ENCODE measurements at places on chromosomes 1 and 21. TPM values are rescaled to one million over a fixed set of nuclear protein-coding genes. Genes with fewer than 3 reads are reported as not detected.
A peak's percentile ranks its signal among the peaks of the same experiment; 100 is the strongest.

Gene HAO2
- 6.0 TPM for polyA plus RNA-seq

Gene BGLAP
- polyA plus RNA-seq, result 4.3 TPM

Gene FMO1
- 10.8 TPM for polyA plus RNA-seq

Gene TSPAN2
- 3.2 TPM for polyA plus RNA-seq

Gene SCCPDH
- 19.3 TPM for polyA plus RNA-seq

Gene HSD3B1
- polyA plus RNA-seq, result 0.39 TPM

Gene RPL11
- polyA plus RNA-seq, result 4,395 TPM

GRCh38 chr1:43671626-43672330 is 21.8 kb downstream of the KDM4A start:
- peaks cover 92% of the 10 kb centered on the region for H3K36me3 ChIP-seq
- no peak for DNase-seq
- H3K27ac ChIP-seq, result no peak overlapping the region
- H3K4me3 ChIP-seq, result no peak overlapping the region
- no peaks in the 10 kb centered on the region for H3K4me1 ChIP-seq

- DNase-seq, result no peak
- no peak overlapping the region for H3K4me3 ChIP-seq
- no peaks in the 10 kb centered on the region for H3K27me3 ChIP-seq
Observed at GRCh38 chr1:156279837-156280236, 2.8 kb downstream of the SMG5 start.

DNA sequence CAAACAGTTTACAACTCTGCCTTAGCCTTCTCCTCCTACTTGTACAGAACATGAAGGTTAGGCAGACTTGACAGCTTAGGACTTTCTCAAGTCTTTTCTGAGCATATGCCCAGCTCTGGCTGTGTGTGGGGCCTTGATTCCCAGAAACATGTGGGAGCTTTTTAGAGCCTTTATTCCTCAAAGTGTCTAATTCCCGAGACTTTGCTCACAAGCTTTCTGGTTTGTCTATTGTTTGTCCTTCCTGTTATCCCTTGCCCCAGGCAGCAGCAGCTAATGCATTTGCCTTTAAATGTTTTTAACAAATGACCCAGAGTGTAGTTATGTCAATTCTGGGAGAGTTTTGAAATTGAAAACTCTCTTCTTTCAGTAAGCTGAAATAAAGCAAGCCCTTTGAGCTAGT is 29.2 kb downstream of the ST7L start:
- no peaks in the 10 kb centered on the region for H3K27me3 ChIP-seq
- no peak overlapping the region for H3K4me3 ChIP-seq
- H3K4me1 ChIP-seq, result no peaks in the 10 kb centered on the region
- no peak overlapping the region for H3K27ac ChIP-seq
- DNase-seq, result no peak

GRCh38 chr1:79323239-79324025 is 316.9 kb upstream of the ADGRL4 start:
- no peaks in the 10 kb centered on the region for H3K27me3 ChIP-seq
- H3K27ac ChIP-seq, result no peak overlapping the region
- no peaks in the 10 kb centered on the region for H3K4me1 ChIP-seq
- no peaks in the 10 kb centered on the region for H3K36me3 ChIP-seq

- DNase-seq, result no peak
- H3K4me1 ChIP-seq, result peaks cover 6% of the 10 kb centered on the region
- no peaks in the 10 kb centered on the region for H3K27me3 ChIP-seq
- H3K36me3 ChIP-seq, result peaks cover 11% of the 10 kb centered on the region
Observed at GRCh38 chr1:103529746-103530145, 4.2 kb downstream of the RNPC3 start.

DNA sequence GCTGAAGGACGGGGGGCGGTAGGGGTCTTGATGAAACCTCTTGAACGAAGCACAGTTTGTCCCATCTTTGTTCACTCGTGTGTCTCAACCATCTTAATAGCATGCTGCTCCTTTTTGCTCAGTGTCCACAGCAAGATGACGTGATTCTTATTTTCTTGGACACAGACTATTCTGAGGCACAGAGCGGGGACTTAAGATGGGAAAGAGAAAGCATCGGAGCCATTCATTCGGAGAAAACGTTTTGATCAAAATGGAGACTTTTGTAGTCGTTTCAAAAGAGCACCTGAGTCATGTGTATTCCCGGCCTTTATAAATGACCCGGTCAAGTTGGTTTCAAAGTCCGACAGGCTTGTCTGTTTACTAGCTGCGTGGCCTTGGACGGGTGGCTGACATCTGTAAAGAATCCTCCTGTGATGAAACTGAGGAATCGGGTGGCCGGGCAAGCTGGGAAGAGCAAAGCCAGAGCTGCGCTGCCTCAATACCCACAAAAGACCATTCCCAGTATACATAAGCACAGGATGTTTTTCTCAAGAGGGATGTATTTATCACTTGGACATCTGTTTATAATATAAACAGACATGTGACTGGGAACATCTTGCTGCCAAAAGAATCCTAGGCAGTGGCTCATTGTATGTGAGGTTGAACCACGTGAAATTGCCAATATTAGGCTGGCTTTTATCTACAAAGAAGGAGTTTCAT is 18.5 kb downstream of the ETS2 start:
- no peaks in the 10 kb centered on the region for H3K4me1 ChIP-seq
- H3K4me3 ChIP-seq, result no peak overlapping the region
- H3K36me3 ChIP-seq, result peaks cover 47% of the 10 kb centered on the region

GRCh38 chr1:206470692-206471414 is 577 bp downstream of the IKBKE start:
- no peak for DNase-seq
- H3K27ac ChIP-seq, result peak overlapping the region; percentile 81
- H3K4me3 ChIP-seq, result peak overlapping the region; percentile 93
- peaks cover 70% of the 10 kb centered on the region for H3K4me1 ChIP-seq
- H3K27me3 ChIP-seq, result no peaks in the 10 kb centered on the region

DNA sequence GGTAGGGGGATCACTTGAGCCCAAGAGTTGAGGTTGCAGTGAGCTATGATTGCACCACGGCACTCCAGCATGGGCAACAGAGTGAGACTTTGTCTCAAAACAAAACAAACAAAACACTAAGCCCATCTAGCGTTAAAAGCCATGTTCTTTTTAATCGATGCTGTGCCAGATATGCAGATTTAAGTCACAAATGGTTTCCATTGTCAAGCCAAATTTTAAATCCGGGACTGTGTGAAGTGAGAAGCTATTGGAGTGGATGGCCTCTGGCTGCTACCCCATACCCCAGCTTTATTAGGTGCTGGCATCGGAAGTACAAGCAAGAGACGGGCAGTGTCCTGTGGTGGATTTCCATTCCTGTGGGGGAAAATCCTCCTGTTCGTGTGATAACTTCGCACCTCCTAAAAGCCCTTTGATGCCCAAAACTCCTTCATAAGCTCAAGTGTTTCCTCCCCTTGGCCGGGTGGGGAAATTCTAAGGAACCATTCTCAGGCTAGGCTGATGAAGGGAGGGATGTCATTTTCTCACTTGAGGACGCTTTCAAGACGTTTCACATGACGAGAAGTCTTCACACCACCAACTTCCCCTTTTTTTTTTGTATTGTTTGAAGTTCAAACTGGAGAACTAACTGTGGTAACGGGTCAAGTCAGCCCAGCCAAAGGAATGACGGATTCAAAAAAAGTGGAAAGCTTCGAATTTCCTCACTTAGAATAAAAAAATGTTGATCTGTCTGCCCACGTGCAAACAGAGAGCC is 140.8 kb downstream of the KAZN start:
- no peak overlapping the region for H3K4me3 ChIP-seq
- no peak for DNase-seq
- H3K4me1 ChIP-seq, result no peaks in the 10 kb centered on the region
- peaks cover 4% of the 10 kb centered on the region for H3K27me3 ChIP-seq
- no peak overlapping the region for H3K27ac ChIP-seq

DNA sequence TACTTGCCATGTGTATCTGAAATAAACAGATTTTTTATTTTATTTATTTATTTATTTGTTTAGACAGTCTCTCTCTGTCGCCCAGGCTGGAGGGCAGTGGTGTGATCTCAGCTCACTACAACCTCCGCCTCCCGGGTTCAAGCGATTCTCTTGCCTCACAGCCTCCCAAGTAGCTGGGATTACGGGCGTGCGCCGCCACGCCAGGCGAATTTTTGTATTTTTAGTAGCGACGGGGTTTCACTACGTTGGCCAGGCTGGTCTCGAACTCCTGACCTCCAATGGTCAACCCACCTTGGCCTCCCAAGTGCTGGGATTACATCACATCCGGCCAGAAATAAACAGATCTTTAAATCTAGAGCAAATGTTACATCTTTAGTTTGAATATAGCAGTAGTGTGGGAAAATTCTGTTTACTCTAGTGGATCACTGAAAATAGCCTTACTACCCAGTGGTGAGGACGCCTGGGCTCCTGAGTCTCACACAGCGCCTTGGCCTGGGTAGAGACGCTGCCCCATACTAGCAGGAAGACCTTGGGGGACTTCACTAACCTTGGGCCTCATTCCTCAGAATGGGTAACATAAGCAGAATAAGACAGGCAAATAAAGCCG is 709 bp downstream of the GART start:
- DNase-seq, result no peak
- H3K27ac ChIP-seq, result peak overlapping the region; percentile 100
- H3K27me3 ChIP-seq, result no peaks in the 10 kb centered on the region
- H3K4me3 ChIP-seq, result peak overlapping the region; percentile 95

DNA sequence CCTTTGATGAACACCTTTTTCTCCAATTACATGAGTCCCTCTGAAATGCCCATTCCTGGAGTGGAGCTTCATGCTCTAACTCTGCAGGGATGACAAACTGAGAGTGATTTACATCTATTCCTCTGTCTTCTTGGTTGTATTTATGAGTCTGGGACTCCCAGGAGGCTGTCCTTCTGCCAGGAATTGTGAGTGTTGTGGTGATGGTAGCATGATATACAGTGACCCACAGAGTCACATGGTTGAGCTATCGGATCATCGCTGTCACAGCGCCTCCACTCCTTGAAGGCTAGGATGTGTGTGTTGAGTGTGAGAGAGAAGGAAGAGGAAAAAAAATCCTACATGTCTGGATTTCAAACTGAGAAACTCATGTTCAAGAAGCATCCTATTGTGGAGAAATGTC is 163.4 kb upstream of the CACNA1E start:
- no peaks in the 10 kb centered on the region for H3K36me3 ChIP-seq
- peaks cover 34% of the 10 kb centered on the region for H3K27me3 ChIP-seq
- no peak for DNase-seq
- no peak overlapping the region for H3K27ac ChIP-seq
- H3K4me1 ChIP-seq, result no peaks in the 10 kb centered on the region
- no peak overlapping the region for H3K4me3 ChIP-seq

DNA sequence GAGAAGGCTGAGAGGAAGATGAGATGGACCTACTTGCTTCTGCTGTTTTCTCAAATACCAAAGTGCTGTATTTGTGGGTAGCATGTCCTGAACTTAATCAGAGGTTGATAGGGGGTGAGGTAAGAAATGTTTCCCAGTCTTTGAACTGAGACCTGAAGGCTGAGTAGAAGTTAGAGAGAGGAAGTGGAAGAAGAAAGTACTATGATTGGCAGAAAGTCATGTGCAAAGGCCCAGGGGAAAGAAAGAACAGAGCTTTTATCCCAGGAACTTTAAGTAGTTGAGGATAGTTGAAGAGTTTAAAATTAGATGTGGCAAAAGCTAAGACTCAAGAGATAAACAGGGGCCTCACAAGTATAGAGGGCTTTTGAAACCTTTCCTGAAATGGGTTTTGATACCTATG is 15.5 kb upstream of the LIN9 start:
- H3K36me3 ChIP-seq, result no peaks in the 10 kb centered on the region
- H3K4me1 ChIP-seq, result no peaks in the 10 kb centered on the region
- H3K27me3 ChIP-seq, result no peaks in the 10 kb centered on the region

GRCh38 chr21:38712071-38712470 is 93.7 kb upstream of the ETS2 start:
- no peak overlapping the region for H3K27ac ChIP-seq
- no peak overlapping the region for H3K4me3 ChIP-seq
- no peaks in the 10 kb centered on the region for H3K36me3 ChIP-seq
- H3K4me1 ChIP-seq, result no peaks in the 10 kb centered on the region

DNA sequence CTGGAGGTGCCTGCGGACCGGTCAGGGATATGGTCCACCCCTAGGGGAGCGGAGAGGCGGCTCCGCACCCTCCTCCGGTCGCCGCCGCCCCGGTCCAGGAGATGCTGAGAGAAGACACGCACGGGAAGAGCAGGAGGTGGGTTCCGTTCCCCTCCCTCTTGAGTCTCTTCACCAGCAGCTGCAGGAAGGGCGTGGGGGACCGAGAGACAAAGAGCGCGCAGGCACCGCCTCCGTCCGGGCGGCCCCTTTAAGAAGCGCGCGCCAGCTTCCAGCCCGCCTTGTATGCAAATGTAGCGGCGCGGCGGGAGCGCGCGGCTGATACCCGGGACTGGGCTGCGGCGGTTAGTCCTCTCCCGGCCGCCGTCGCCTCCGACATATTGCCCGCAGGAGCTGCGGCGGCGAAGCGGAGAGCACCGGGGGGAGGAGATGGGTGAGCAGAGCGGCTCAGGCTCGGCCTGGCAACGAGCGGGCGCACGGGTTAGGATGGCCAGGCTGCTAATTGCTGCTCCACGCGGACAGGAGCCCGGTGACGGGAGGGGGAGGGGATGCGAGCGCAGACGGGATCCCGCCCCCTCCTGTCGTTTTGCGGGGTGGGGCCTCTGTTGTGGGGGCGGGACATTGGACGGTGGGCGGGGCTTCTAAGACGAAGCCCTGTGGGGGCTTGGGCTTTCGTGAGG is at the start of gene TMEM39B:
TMEM39B (plus strand) TSS at position 318 of the 677 bp plus-strand sequence; CDS start at position 427, 109 bp downstream.
- H3K4me1 ChIP-seq, result peaks cover 15% of the 10 kb centered on the region
- peak; percentile 91 for DNase-seq
- no peaks in the 10 kb centered on the region for H3K27me3 ChIP-seq
- H3K4me3 ChIP-seq, result peak within 1 kb of the TSS; percentile 76

DNA sequence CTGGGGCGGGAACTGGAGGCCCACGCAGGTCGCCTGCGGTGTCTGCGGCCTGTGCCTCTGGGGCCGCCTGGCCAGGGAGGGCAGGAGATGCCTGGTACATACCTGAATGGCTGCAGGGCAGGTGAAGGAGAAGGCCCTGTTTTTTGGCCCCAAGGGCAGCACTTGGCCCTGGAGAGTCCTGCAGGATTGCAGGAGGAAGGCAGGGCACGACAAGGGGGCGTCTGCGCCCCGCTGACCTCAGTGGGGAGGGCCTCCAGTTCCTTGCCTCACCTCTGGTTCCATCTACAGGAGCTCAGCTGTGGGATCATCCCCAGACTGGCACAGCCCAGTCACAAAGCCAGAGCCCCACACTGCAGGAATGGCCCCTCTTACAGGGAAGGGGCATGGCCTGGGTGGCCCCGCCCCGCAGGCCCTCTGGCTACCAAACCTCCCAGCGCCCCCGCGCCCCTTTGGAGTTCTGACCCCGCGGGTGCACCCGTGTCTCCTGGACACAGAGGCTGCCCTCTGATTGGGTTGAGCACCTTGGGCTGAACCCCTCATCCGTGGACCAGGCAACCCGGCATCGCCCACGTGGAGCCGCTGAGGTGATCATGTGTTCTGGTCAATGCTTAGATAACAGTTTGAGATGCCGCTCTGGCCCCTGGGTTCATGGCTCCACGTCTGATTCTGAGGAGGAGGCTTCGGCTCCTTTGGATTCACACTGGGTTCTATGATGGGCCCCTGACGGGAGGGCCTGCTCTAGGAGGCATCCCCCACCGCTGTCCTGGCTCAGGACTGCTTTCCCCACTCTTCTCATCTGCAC is 1.3 kb upstream of the PEX10 start:
- DNase-seq, result no peak
- H3K27me3 ChIP-seq, result peaks cover 7% of the 10 kb centered on the region
- no peaks in the 10 kb centered on the region for H3K36me3 ChIP-seq
- peak overlapping the region; percentile 85 for H3K4me3 ChIP-seq

Measured in thymus (tissue), 14 donors.